ENCODE measurements at places on chromosomes 1 and 21.

- DNase-seq: no peak
Measured at GRCh38 chr1:191752342-191752741, 405.9 kb upstream of the RGS18 start.

- DNase-seq: no peak
Measured at GRCh38 chr1:52636721-52637695, 4.0 kb downstream of the SHISAL2A start.

DNA sequence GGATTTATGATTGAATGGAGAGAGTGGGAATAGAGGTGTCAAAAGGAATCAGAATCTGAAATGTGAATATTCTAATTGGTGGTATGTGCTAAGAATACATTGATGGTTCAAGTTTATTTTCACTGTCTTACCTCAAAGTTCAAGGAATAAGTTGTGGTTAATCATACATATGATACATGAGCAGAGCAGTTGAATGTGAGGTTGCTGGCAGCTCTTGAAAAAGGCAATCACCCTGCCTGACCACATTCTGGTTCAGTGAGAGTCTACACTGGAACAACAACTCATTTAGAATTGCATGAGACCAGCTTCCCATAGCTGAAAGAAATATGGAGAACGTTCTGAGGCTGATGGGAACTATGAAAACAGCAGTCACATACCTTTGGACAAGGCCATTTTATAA lies 68.3 kb upstream of the ARHGAP29 start:
- no peak for DNase-seq

DNA sequence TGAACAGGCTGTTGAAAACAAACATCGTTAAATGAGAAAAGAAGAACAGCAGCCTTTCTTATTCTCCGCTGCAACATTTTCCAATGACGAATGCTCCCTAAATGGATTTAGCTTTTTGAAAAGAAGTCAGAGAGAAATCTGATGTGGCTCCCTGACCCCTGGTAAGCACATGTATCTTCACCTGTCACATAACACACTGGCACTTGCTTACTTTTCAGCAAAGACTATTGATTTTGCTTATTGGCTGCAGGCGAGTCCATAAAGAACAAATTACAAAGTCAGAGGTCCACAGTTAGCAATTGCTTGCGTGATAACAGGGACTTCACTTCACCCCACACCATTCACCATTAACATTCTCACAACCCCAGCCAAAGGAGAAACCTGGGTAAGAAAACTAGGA lies 362.8 kb downstream of the GPATCH2 start:
- DNase-seq: no peak

DNA sequence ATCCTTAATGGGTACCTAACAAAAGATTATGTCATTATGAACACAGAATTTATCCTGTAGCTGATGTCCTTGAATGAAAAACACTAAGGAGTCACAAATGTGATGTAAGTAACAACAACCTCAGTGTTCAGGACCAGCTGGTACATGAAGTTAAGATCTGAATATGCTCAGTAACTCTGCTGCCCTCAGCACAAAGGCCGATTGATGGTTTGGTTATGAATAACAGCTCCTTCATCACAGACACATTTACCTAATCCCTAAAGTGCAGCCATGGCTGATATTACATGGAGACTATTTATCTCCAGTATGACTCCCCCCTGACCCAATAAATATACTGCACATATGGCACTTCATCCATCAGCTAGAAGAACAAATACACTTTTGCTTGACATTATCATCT lies 75.2 kb downstream of the PLPPR5 start:
- no peak for DNase-seq

DNA sequence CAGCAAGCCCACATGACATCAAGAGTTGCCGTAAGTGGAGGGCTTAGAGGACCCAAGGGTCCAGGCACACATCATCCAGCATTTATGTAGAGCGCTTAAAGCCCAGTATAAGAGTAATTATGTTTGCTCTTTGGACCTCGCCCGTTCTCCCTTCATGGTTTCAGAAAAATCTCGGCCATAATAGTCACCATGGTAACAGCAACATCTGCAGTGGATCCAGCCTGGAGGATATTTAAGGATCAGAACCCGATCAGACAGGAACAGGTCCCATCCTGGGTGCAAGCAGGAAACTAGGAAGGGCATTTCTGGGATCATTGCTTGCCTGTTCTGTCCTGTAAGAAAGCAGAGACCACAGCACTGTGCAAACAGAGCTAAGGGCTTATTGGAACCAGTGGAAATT lies 89.9 kb upstream of the KAZN start:
- DNase-seq: no peak

DNA sequence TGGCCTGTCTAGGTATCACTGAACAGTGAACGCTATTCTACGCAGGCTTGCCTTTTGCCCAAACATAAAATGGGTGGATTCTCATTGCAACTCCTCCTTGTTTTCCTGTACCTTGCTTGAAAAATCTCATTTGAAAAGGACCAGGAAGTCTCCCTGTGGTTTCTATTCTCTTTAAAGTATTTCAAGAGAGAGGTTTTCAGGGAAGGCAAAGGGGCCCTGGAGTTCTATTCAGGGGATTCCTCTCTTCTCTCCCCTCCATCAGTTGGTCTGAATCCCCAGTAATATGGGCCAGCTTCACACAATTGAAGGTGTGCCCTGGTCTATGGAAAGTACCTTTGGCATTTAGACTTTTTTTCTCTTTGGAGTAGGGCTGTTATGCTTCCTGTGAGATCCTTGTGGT lies 311.3 kb downstream of the RGS7 start:
- no peak for DNase-seq

GRCh38 chr1:106962591-106962990 lies 93.9 kb upstream of the PRMT6 start:
- DNase-seq: no peak

GRCh38 chr1:3868464-3869006 lies 11.3 kb downstream of the DFFB start:
- no peak for DNase-seq

- DNase-seq: no peak
Measured at GRCh38 chr1:160243767-160244166, 18.6 kb downstream of the DCAF8 start.

- peak; percentile 86 for DNase-seq
Measured at GRCh38 chr1:145985502-145986439, 10.6 kb downstream of the TXNIP start.

GRCh38 chr1:21782349-21782867 lies 541 bp downstream of the USP48 start:
- peak; percentile 68 for DNase-seq

- no peak for DNase-seq
Measured at GRCh38 chr1:43930949-43931275, 2.7 kb upstream of the ARTN start.

- no peak for DNase-seq
Measured at GRCh38 chr1:41823471-41823870, 95.3 kb downstream of the HIVEP3 start.

- DNase-seq: no peak
Measured at GRCh38 chr1:77905603-77906002, 17.2 kb downstream of the NEXN start.

DNA sequence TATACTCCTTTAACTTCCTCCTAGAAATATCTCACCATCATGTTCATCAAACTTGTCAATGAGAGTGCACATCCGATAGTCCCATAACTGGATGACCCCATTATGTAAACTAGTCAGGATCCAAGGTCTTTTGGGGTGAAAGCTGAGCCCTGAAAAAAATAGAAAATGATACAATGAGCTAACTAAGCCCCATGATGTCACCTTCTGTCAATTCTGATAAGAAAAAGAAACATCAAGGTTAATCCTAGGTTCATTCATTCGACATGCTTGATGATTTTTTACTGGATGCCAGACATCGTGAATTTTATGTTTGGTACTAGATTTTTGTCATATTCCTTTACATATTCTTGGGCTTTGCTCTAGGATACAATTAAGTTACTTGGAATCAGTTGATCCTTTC lies 2.9 kb downstream of the COPA start:
- no peak for DNase-seq

- DNase-seq: no peak
Measured at GRCh38 chr1:179547021-179547535, 28.7 kb downstream of the NPHS2 start.

DNA sequence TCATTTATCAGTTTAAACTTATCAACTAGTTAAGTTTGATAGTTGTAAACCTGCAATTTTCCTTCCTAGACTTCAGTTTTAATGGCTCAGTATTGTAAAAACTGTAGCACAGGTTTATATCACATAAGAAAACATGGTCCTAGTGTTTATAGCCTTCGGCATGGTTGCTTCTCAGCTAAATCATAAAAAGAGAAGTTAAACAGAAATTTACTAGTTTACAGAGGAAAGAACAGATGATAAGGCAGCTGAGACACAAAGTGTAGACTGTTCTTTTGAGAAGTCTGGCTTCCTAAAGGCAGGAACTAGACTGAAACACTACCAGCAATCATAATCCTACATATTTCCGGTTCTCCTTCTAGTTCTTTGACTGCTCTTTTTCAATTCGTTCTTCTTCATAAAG lies 39.8 kb downstream of the WNT2B start:
- DNase-seq: no peak

DNA sequence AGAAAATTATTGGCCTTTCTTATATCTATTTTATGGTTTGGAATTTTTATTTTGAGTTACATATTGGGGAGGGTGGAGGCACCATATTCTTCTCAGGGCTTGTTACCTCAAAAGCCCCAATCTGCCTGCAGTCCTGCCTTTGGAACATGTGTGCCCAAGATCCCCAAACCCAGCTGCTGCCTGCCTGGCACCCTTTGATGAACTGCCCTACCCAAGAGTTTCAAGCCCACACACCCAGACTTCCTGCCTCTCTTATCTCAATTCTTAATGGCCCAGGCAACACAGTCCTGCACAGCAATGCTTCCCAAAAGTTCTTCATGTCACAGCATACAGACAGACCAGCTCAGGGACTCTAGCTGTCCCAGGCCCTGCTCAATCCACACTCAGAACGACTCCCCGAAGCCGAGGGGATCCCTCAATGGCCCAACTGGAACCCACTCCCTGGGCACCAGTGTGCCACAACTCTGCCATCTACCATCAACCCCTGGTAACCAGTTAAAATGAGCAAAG lies 19.2 kb downstream of the OLFML2B start:
- no peak for DNase-seq

DNA sequence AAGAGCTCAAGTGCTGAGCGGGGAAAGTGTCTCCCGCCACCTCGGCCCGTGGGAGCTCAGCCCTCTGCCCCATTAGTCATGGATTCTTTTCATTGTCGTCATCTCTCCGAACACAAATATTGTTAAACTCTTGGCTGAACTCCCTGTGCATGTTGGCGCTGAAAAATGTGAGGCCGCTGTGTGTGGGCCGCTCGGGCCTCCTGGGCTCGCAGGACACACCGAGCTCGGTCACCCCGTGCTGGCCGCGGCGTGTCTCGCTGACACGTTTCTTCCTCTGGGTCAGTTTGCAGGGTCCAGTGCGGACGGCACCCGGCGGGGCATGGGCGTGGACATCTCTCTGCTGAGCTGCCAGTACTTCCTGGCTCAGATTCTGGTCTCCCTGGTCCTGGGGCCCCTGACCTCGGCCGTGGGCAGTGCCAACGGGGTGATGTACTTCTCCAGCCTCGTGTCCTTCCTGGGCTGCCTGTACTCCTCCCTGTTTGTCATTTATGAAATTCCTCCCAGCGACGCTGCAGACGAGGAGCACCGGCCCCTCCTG lies 25.6 kb downstream of the SLC45A1 start:
- peak; percentile 96 for DNase-seq

GRCh38 chr21:44875316-44875700 lies 1.8 kb upstream of the PTTG1IP start:
- DNase-seq: peak; percentile 67

GRCh38 chr1:56065729-56066128 lies 513.6 kb downstream of the PLPP3 start:
- DNase-seq: peak; percentile 22

DNA sequence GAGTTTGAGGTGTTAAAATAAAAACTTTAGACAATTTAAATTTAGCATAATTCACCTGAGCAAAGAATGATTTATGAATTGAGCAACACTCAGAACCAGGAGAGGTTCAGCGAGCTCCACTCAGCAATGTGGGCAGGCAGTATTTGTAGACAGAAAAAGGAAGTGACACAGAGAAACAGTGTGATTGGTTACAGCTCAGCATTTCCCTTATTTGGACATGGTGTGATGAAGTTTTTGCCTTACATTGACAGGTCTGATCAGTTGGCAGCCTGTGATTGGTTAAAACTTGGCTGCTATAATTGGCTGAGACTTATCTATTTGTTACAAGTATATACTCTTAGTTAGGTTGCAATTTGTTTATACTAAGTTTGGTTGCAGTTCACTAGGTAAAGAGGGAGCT lies 621.2 kb upstream of the PRMT6 start:
- no peak for DNase-seq

- peak; percentile 66 for DNase-seq
Measured at GRCh38 chr1:9542430-9542829, 3.2 kb downstream of the SLC25A33 start.

DNA sequence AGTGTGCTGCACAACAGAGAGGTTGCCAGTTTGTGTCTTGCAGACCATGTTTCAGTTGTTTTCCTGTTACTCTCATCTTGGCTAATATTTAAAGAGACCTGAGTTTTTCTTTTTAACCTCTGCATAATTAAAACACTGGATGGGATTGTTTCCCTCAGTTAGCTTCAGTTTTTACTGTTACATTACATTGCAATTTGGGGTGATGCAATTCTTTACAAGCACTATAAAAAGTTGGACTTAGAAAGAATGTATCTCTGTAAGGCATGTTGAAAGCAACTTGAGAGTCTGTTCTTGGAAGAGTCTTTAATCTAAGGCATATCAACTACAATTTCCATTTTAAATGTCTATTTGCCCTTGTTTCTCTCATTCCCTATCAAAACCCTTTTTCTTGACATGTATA lies 99.1 kb downstream of the DNM3 start:
- DNase-seq: peak; percentile 2

GRCh38 chr1:37666241-37666867 lies 26.0 kb upstream of the CDCA8 start:
- no peak for DNase-seq

DNA sequence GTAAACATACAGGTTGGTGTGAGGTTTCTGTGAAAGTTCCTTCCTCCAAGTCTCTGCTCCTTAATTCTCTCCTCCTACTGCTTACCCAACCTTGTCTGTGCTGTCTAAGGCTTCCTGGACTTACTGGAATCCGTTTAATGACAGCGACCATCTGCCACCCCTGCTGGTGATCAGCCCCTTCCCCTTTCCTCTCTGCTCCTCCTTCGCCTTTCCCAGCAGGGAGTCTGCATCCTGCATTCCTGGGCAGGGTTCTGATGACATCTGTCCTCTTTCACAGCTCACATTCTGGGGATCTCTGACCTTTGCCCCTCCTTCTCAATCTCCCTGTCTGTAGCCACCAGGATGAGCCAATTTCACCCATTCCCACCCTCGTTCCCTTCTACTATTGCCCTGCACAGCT lies 66.5 kb downstream of the KIRREL1 start:
- no peak for DNase-seq

GRCh38 chr1:100539836-100540536 lies 2.0 kb downstream of the GPR88 start:
- peak; percentile 31 for DNase-seq

DNA sequence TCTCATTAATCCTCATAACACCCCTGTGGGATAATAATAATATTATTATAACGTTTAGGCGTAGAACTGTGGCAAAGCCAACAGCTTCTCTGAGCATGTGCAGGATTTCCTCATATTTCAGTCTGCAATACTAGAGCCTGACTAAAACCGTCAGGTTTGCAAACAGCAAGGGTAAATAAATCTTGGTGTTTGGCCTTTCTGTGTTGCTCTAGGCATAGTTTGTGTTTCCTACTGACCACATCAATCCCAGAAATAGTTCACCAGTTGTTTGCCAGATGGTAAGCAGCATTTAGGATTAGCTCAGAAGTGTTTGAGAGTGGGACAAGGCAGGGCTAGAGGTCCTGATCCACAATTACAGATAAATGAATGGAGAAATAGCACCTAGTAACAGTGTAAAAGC lies 2.8 kb upstream of the KCNA3 start:
- DNase-seq: no peak

- no peak for DNase-seq
Measured at GRCh38 chr1:67941746-67942145, 108.5 kb upstream of the GNG12 start.
